ENCODE measurements at places on chromosomes 6 and 20.

- no peak for DNase-seq
Observed at GRCh38 chr6:139515511-139515910, 141.1 kb upstream of the CITED2 start.

GRCh38 chr6:44110005-44110676 is 17.1 kb downstream of the MRPL14 start:
- no peak for DNase-seq

GRCh38 chr6:56708810-56709597 is 66.3 kb upstream of the DST start:
- peak; percentile 71 for DNase-seq

- peak; percentile 3 for DNase-seq
Observed at GRCh38 chr20:44967207-44967807, 995 bp downstream of the STK4 start.

- DNase-seq = no peak
Observed at GRCh38 chr20:46523696-46524328, 10.5 kb upstream of the ZNF334 start.

GRCh38 chr6:25147223-25147622 is 132.0 kb upstream of the CARMIL1 start:
- DNase-seq = no peak

- DNase-seq = no peak
Observed at GRCh38 chr20:35370751-35371150, 41.0 kb downstream of the UQCC1 start.

DNA sequence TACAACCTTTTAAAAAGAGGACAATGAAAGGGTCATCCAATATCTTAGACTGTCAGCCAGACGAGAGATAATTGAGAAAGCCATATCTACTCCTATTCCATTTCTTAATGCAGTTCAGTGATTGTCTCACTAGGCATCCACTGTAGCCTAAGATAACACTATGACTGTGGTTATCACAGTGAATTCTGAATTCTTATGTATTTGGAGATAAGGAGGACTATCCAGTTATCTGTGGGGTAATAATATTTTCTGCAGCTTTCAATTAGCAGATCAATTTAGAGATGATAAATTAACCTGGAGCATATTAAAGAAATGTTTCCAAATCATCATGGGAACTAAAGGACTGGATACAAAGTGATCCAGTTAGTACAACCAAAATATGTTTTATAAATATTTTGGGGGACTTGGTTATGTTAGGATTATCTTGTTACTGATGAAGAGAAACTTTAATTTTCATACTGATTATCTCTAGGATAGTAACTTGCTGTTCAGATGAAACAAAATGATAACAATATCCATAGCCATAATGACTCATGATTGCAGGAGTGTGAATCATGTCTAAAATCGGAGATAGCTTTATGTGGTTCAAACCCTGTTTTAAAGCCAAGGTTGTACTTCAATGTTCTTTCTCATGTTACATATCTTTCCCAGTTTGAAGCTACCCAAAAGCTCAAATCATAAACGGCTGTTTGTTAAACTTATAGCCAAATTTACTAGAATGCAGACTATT is 1152.0 kb downstream of the HACE1 start:
- DNase-seq = no peak

- DNase-seq = no peak
Observed at GRCh38 chr6:157139054-157139708, 184.1 kb downstream of the TMEM242 start.

DNA sequence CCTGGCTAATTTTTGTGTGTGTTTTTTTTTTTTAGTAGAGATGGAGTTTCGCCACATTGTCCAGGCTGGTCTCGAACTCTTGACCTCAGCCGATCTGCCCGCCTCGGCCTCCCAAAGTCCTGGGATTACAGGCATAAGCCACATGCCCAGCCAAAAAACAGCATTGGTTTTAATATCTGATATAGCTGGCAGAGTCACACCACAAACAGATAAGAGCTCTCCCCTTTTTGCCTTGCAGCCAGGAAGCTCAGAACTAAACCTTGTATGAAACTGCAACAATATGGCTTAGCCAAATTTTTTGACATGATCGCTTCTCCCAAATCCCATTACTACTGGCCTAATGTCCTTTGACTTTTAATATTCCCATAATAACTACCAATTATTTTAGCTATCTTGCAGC is 4.9 kb downstream of the ACOT8 start:
- DNase-seq = no peak

GRCh38 chr6:51118792-51119191 is 300.1 kb downstream of the TFAP2B start:
- DNase-seq = no peak

GRCh38 chr20:54028276-54029011 is 42.0 kb downstream of the BCAS1 start:
- DNase-seq = peak; percentile 79

GRCh38 chr6:69314531-69314930 is 482.3 kb downstream of the LMBRD1 start:
- no peak for DNase-seq

GRCh38 chr20:56987986-56988385 is 278.5 kb downstream of the BMP7 start:
- DNase-seq = no peak

GRCh38 chr6:6357032-6357431 is 36.6 kb upstream of the F13A1 start:
- DNase-seq = no peak

GRCh38 chr6:135030056-135030473 is 24.6 kb downstream of the HBS1L start:
- DNase-seq = no peak

- DNase-seq = no peak
Observed at GRCh38 chr20:63288581-63289251, 4.3 kb upstream of the COL20A1 start.

DNA sequence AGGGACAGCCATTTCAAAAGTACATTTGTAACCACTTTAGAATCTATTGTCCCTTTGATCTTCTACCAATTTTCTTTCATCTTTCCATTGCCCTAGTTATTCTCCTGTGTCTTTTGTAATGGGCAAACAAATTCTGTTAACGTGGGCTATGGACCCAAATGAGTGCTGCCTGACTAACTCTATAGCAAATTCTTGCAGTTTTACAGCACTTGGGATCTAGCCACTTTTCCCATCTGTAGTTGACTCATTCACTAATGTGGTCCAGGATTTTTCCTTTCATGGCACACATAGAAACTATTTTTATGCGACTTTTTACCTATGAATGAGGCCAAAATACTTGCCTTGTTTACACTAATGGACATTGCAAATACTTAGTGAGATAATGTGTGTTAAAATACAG is 52.0 kb downstream of the GRIK2 start:
- DNase-seq = no peak

DNA sequence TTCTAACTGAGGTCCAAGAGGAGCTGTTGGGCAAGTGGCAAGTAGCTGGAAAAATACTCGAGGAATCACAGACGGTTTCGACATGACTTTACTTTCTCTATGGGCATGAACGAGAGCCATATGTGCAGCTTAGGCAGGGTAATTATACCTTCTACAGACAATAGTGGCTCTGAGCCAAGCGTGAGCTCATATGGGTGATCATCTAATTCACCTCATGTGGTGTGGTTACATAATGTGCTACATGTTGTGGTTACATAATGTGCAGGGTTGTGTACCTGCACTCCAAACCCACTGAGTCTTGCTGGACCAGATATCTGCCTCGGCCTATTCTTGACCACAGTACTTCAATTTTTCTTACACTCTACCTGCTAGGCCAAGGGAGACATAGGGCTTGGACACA is 771.7 kb upstream of the EYS start:
- no peak for DNase-seq

DNA sequence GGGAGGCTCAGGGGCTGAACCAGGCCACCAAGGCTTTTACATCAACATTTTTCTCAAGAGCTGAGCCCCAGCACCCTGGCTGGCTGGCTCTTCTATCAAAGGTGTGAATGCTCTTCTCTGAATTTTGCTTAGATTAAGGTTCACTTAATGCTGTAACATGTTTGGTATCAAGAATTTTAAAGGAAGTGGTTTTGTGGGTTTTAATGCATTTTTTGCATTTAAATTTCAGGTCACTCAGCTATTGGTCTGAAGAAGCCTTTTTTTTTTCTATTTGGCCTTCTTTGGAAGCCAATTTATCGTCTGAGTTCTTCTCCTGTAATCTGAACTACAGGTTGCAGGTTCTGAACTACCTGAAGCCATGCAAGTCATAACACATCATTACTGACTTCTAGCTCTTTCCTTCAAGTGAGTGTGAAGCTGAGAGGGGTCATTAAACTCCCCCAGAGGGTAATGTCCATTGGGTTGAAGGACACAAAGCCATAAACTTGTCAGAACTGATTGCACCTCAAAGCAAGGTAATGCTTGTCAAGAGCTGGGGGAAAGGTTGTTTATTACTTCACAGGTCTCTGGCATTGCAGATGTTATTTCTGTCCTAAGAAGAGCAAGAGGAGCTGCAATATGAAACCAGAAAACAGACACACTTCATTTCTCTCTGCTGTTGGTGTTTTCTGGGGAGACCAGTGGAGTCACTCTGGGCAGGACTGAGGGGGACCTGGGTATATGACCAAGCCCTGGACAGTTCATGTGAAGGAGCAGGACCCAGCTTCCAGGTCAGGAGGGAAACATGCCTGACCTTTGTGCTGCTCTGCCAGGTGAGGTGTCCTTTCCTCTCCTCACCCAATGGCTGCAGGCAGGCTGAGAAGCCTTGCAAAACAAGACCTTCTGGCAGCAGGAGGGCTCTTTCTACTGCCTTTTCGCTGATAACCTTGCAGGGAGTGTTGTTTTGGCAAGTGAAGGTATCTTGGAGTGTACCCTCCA is 26.1 kb upstream of the NEDD9 start:
- DNase-seq = no peak

- peak; percentile 42 for DNase-seq
Observed at GRCh38 chr20:9392892-9393857, 121.2 kb upstream of the LAMP5 start.

- DNase-seq = no peak
Observed at GRCh38 chr6:26321005-26321404, 44.0 kb upstream of the BTN3A2 start.

- DNase-seq = peak; percentile 49
Observed at GRCh38 chr20:58891086-58891717, 38.7 kb downstream of the GNAS start.

- no peak for DNase-seq
Observed at GRCh38 chr6:38483526-38483925, 156.2 kb downstream of the BTBD9 start.

DNA sequence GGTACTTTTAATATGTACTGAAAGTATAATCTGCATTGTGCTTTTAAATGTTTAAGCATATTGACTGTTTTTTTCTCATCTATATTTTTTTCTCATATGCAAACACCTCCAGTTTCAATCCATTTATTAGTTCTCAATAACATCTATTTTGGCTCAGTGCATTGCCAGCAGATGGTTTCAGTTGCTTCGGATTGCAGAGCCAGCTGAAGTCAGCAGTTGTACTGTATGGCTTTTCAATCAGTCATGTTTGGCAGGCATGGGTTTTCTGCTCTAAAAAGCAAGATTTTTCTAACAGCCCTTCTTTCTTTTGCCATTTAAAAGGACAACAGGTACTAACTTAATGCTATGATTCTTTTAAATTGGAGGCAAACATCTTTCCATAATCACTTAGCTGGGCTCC is 121.2 kb downstream of the CD109 start:
- DNase-seq = no peak

GRCh38 chr6:143707697-143708096 is 29.9 kb downstream of the PHACTR2 start:
- DNase-seq = no peak

DNA sequence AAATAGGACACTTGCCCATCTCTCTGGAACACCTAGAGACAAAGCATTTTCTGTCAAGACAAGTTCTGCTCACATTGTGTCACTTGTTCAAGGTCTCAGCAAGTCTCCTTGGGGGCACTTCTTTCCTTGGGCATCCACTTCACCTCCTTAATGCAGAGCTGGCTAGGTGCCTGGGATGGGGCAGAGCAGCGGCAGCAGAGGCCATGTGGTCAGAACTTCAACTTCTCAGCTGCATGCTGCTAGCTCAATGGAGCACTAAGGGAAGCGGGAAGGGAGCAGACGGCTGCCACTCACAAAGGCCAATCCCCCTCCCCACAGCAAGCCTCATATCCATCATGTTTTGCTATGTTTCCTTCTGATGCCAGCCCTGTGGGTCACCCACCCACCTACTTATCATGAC is 31.5 kb downstream of the NEDD9 start:
- DNase-seq = no peak

DNA sequence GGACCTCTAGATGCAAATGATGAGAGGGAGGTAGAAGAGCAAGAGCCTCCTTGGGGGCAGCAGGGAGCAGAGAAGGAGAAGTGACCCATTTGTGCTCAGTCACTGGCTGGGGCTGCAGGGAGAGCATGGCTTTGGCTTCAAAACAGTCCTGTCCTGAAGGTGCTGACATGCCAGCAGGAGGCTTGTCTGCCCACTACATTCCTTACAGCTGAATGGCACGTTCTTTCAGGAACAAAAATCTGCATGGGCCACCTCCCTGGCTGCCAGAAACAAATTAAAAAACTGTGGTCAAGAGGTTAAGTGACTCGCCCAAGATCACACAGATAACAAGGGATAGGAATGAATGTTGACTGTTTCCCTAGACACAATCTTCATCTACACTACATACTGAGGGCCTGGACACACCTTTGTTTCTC is 188.8 kb downstream of the HIVEP2 start:
- DNase-seq = no peak

DNA sequence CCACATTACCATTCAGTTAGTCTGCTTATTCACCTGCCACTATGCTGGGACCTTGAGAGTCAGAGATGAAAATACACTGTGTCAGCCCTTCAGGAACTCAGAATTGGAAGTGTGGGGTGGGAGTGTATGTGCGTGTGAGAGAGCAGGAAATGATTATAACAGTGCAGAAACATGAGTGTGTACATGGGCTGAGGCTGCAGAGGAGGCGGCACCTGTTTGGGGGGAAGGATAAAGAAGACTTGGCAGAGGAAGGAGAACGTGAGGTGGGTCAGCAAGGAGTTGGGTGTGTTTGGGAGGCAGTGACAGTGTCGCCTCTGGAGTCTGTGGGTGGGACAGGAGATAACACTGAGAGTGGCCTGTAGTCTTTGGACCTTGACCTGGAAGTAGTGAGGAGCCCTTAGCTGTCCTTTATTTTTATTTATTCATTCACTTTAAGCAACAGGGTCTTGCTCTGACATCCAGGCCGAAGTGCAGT is 3.1 kb downstream of the CHMP4B start:
- no peak for DNase-seq

DNA sequence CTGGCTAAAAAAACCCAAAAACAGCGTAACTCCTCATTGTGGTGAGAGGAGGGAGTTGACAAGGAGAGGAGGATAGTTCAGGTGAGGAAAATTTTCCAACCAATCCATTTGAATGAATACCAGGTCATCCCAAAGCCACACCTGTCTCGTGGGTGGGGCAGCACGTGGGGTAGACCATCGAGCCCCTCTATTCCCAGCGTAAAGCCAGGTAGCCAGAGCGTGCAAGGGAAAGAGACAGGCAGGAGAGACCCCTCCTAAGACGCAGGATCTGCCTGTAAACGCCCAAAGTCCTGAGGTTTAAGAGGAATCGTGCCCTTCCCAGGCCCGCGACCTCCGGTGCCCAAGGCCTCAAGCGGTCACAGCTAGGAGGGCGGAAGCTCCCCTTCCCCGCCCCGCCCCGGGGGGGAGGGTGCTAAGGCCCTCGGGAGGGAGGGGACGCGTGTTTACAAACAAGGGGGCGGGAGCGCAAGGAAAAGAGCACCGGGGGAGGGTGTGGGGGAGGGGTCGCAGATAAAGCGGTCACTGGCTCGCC is 712 bp downstream of the RXRB start:
- DNase-seq = no peak

GRCh38 chr6:146543940-146544615 is 445 bp downstream of the RAB32 start:
- DNase-seq = no peak

Measured in hippocampal formation (tissue), 2 donors.